ENCODE measurements at places on chromosomes 6 and 20.

GRCh38 chr6:130167655-130168054 lies 55.1 kb downstream of the SAMD3 start:
- DNase-seq, result no peak

- no peak for DNase-seq
These were observed 62.7 kb downstream of the FOXC1 start for GRCh38 chr6:1672379-1672778.

- DNase-seq, result no peak
These were observed 766 bp upstream of the TINAG start for GRCh38 chr6:54307439-54307910.

- DNase-seq, result no peak
These were observed 22.1 kb upstream of the FOXP4 start for GRCh38 chr6:41523915-41524633.

DNA sequence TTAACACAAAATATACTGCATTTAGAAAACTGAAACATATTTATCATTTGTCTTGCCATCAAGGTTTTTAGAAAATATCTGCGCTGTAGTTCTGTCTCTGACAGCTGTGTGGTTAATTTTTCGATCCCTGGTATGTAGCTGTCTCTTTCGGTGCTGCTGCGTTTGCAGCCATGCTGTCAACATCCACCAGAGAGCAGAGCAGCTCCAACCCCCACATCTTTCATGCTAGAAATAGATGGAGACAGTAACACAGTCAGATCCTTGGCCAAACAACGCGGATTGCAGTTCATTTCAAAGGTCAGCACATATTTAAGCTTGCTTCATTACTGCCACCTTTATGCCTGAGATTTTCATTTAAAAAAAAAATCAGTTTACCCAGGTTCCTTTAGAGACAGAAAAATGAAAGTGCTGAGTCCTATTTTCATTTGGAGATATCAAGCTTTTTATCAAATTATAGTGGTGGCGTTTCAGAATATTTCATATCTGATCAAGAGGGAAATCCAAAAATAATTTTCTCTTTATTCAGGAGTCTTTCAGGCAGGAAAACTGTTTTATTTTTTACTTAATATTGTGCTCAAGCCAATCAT lies 157.7 kb upstream of the MMS22L start:
- DNase-seq, result no peak

- DNase-seq, result no peak
These were observed 92.9 kb downstream of the ZMYND8 start for GRCh38 chr20:47263465-47264084.

DNA sequence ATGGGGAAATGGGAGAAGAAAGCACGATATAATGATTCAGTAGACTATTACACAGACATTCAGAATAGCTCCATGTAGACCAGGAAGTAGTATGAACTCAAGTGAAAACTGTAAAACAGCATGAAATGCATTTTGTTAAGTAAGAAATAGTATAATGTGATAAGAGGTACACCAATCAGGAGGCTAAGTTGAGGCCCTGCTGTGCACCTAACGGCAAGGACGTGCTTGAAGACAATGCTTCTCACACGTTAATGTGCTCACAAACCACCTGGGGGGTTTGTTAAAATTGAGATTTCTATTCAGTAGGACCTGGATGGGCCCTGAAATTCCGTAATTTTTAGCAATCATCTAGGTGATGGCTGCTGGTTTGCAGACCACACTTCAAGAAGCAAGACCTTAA lies 178.9 kb upstream of the SULF2 start:
- no peak for DNase-seq

DNA sequence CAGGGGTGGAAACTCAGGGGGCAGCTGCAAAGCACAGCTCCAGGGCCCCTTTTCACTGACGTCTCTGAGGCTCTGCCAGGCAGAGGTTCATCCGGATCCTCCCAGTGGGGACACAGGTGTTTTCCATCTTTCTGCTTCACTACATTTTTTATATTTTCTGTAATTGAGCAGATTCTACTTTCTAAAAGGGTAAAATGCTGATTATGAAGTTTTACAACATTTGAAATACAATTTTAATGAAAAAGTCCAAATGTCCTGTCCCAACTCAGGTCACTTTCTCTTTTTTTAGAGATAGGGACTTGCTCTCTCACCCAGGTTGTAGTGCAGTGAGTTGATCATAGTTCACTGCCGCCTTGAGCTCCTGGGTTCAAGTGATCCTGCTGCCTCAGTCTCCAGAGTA lies 41.9 kb downstream of the HLA-A start:
- no peak for DNase-seq

GRCh38 chr20:5691918-5692618 lies 58.1 kb upstream of the SHLD1 start:
- DNase-seq, result no peak

DNA sequence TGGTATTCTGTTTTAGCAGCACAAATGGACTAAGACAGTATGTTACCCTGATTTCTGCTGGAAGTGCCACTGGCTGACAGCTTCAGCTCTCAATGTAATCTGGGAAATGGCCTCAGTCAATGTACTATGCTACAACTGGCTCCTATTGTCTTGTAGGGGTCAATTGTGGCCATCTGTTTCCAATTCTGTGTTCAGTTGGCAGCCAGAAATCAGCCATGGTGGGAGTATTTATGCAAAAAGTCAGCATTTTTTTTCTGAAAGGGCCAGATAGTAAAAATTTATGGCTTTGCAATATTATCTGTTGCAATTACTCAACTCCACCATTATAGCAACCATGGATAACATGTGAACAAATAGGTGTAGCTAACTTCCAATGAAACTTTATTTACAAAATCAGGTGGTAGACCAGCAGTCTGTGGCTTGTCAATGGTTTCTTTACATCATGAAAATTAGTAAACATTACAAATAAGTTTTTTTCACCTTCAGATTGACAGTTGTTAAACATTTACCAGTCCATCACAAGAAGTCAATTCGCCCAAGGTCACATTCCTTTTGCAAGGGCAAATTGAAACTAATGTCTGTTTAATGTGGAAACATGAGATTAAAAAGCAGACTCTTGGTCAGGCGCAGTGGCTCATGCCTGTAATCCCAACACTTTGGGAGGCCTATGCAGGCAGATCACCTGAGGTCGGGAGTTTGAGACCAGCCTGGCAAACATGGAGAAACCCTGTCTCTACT lies 58.3 kb upstream of the TSHZ2 start:
- no peak for DNase-seq

GRCh38 chr6:66161546-66162108 lies 454.6 kb upstream of the EYS start:
- no peak for DNase-seq

DNA sequence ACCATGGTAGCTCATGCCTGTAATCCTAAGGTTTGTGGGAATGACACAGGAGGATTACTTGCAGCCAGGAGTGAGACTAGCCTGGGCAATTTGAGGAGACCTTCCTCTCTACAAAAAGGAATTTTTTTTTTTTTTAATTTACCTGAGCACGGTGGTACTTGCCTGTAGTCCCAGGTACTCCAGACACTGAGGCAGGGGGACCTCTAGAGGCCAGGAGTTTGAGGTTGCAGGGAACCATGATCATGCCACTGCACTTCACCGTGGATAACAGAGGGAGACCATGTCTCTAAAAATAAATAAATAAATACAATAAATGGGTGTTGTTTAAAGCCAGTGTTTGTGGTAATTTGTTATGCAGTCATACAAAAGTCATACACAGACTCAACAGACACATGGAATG lies 2.4 kb upstream of the HLA-F start:
- DNase-seq, result no peak

DNA sequence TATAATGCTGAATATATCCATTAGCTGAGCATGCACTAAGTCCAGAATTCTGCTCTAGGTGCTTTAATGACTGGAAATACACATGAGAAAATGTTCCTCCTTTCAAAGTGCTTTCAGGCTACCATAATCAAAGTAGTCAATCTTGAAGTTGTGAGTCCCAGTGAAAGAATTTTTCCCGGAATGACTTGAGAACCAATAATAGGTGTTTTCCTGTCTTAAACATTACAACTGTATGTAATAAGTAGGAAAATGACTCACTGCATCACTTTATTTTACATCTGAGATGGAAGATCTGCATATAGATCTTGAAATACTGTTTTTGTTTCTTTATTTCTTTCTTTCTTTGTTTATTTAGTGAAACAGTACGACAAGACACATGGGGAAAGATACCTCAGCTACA lies 437.4 kb upstream of the JAG1 start:
- DNase-seq, result no peak
